ENCODE measurements at places on chromosomes 4 and X.

DNA sequence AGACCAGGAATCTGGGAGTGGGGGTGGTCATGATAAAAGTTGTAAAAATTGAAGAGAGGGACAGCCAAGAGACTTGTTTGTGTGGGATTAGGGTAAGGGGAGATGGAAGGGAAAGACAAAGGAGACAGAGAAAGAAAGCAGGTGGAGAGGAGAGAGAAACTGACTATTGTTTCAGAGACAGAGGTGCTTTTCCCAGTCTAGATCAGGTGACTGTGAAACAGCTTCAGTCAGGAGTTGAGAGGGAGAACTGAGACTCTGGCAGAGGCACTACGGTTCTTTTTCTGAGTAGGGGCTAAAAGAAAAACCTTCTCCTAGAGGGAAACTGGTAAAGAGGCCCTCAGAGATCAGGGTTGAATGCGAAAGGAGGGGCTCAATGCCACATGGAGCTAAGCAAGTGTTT lies 106.4 kb downstream of the KDR start:
- DNase-seq, result no peak

DNA sequence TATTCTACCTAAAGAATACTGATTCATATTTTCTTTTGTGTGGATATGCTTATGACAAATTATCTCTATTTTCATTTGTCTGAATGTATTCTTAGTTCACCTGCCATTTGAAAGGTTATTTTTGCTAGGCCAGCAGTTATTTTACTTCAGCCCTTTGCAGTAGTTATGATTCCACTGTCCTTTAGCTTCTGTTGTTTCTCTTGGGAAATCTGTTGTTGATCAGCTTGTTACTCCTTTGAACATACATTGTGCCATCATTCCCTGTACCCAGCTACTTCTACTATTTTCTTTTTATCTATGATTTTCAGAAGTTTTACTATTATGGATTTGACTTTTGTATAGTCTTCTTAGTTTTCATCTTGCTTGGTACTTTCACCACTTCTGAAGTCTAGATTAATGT lies 37.2 kb downstream of the RBM46 start:
- DNase-seq, result no peak

DNA sequence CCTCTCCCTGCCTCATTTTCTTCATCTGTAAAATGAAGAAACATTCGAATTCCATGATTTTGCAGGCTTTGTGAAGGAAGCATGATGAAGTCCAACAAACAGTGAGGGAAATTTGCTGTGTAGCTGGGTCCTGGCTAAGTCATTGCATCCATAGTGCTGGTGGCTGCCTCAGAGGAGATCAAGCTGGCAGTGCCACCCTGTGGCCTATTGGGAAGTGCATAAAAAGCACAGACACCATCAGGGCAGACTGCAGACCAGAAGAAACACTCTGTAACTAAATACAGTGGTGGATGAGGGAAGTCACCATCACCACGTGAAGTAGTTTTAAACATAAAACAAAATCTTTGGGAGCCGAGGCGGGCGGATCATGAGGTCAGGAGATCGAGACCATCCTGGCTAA lies 40.7 kb upstream of the DDX3X start:
- peak; percentile 38 for DNase-seq

GRCh38 chr4:184529283-184529682 lies 54.9 kb upstream of the IRF2 start:
- no peak for DNase-seq

GRCh38 chr4:14701896-14702295 lies 300.4 kb upstream of the CPEB2 start:
- no peak for DNase-seq

DNA sequence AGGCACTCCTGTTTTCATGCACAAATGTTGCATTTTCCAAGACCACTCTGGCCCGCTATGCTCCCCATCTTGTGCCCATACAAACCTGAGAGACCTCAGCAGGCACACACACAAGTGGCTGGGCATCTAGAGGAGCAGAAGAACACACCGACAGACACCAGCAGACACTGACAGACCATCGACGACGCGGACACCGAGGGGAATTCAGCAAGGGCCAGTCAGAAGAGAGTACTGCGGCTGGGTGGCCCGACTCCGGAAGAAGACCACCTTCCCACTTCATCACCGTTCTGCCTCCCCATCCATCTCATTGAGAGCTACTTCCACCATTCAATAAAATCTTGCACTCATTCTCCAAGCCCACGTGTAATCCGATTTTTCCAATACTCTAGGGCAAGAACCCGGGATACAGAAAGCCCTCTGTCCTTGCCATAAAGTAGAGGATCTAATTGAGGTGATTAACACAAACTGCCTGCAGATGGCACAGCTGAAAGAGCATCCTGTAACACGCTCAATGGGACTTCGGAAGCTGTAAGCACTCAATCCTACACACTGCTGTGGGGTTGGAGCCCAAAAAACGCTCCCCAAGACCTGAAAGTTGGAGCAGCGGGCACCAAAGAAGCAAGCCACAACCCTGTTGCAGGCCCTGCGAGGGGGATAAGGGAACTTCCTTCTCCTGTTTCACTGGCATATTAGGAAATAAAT lies 780.9 kb downstream of the ARAP2 start:
- DNase-seq, result no peak

GRCh38 chr4:85632981-85633380 lies 158.0 kb downstream of the ARHGAP24 start:
- no peak for DNase-seq

- no peak for DNase-seq
Measured at GRCh38 chr4:48093991-48094416, 40.0 kb downstream of the TXK start.

DNA sequence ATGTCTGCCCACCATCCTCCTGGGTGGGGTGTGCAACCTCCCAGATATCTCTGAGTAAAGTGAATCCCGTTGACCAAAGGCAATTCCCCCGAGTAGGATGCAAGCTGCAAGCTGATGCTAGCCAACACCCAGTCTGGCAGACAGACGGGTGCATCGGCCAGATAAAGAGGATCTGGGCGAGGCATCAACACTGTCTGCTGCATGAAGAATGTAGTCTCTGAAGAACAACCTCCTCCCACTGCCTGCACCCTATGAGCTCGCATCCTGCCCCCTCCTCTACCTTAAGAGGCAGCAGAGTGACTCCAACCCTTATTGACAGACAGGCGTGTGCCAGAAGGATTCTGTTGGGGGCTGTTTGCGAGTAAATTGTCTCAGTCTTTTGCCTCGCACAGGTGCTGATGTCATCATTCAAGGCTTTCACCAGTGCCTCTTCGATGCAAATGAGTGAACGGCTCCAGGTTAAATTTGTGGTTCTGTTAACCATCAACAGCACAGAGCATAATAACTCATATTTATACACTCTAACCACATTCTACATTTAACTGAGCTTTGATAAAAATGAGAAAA lies 546.9 kb downstream of the BCOR start:
- DNase-seq, result no peak

- DNase-seq, result no peak
Measured at GRCh38 chr4:136750897-136751296, 781.4 kb downstream of the PCDH18 start.

DNA sequence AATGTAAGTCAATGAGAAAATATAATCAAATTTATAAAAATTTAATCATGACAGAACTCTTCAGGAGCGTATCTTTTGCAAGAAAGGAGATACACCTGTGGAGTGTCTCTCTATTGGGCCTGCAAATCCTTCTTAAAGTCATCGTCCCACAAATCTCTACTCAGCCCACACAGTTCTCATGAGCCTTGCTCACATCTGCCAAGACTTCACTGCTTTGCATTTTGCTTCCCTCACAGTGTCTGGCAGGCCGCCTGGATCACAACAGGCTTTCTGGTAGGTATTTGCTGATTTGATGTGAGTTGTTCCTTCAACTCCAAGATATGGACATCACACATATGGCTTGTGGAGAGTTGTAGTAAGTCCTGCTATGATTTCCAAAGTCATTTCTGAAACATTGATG lies 183.1 kb upstream of the ARX start:
- DNase-seq, result no peak

GRCh38 chr4:111283066-111283677 lies 660.3 kb upstream of the PITX2 start:
- DNase-seq, result peak; percentile 29

- no peak for DNase-seq
Measured at GRCh38 chr4:126976850-126977632, 655.7 kb upstream of the INTU start.

- peak; percentile 78 for DNase-seq
Measured at GRCh38 chr4:73844345-73844744, 7.9 kb downstream of the CXCL6 start.

DNA sequence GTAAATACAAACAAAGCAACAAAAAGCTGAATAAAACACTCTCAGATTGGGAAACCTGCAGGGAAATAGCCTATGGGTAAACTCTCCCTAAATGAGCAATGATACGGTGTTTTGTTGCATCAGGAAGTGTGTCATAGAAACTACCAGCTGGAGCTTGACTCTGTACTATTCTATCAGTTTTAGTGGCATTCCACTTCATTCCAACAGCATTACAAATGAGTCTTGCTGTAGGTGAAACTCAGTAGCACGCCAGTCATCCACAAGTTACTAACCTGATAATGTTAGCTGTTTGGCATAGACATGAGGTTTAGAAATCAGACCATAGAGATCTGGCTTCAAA lies 24.9 kb downstream of the FGFBP1 start:
- no peak for DNase-seq

DNA sequence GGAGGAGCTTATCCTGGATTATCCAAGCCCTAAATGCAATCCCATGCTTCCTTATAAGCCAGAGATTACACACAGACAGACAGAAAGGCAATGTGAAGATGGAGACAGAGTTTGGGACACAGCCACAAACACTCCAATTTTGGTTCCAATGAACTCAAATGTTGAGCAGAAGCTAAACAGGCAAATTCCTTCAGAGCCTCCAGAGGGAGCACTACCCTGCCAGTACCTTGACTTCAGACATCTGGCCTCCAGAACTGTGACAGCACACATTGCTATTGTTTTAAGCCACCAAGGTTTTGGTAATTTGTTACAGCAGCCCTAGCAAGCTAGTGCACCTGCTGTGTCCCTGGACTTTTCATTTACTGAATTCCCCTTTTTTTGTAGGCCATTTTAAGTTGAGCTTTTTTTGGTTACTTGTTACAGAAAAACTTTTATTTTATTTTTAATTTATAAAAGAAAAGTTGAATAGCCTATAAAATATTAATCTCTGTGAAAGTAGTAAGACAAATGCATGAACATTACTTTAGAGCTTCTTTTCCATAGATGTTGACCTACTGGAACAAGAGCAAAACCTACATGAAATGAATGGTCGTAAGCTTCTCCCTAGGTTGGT lies 33.4 kb upstream of the SRD5A3 start:
- no peak for DNase-seq

DNA sequence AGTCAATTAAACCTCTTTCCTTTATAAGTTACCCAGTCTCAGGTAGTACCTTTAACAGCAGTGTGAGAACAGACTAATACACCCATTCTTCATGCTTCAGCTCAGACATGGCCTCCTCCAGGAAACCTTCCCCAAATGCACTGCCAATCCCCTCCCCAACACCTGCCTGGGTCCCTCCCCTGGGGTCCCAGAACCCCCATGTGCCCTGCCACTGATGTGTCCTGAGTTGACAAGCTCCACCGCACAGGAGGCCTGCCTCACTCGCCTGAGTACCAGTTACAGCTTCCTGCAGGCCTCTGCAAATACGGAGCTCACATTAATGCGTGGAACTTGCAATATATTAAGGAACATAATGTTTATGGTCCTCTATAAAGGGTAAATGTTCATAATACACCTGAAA lies 34.9 kb upstream of the CRMP1 start:
- DNase-seq, result no peak

DNA sequence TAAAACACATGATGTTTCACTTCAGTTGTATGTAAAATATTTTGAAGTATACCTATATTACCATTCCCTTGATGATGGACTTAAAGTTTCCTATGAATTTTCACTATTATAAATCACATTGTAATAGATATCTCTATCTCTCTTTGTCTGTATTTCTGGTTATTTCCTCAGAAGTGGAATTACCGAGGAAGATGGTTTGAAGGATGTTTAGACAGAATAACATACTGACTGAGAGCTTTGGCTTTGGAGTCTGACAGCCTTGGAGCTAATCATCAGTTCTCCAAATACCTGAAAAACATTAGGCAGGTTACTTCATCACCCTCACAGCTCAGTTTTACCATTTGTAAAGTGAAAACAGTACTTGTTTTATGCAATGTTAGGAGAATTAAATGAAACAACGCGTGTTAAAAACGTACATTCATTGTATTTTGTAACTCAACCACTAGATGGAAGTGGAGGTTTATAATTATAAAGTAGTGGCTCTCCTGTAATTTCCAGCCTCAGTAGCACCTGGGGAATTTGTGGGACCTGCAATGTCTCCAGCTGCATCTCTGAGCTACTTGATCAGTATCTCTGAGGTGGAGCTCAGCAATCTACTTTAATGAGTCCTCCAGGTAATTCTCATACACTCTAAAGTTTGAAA lies 14.3 kb downstream of the JCHAIN start:
- DNase-seq, result no peak

- no peak for DNase-seq
Measured at GRCh38 chrX:71542411-71542810, 9.5 kb downstream of the OGT start.

GRCh38 chrX:17669891-17670290 lies 67.4 kb upstream of the SCML1 start:
- no peak for DNase-seq

GRCh38 chrX:10217198-10217597 lies 60.4 kb downstream of the CLCN4 start:
- DNase-seq, result peak; percentile 10

DNA sequence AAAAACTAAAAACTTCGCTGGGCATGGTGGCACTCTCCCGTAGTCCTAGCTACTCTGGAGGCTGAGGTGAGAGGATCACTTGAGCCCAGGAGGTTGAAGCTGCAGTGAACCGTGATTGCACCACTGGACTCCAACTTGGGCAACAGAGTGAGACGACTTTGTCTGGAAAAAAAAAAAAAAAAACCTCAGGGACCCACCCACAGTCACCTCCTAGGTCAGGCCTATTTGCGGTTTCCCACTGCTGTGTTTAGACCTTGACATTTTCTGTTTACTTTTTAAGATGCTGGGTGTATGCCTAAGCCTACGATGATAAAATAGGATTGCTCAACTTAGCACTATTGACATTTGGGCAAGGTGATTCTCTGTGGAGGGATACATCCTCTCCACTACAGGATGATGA lies 197.4 kb upstream of the TBL1X start:
- no peak for DNase-seq
